ENCODE measurements at places on chromosomes 6 and 20. TPM values are rescaled to one million over a fixed set of nuclear protein-coding genes. Genes with fewer than 3 reads are reported as not detected.

ELOVL4 gene
- not detected for polyA plus RNA-seq

ULBP1 gene
- 0.04 TPM for polyA plus RNA-seq

HLA-DPA1 gene
- 559 TPM for polyA plus RNA-seq

ZC2HC1B gene
- polyA plus RNA-seq = 0.36 TPM

ALDH5A1 gene
- polyA plus RNA-seq = 5.4 TPM

RSPO3 gene
- polyA plus RNA-seq = not detected

CST2 gene
- not detected for polyA plus RNA-seq

ZKSCAN3 gene
- 4.0 TPM for polyA plus RNA-seq

CTAGE9 gene
- not detected for polyA plus RNA-seq

SMOC2 gene
- polyA plus RNA-seq = 0.06 TPM

GNL1 gene
- polyA plus RNA-seq = 36.0 TPM

COL11A2 gene
- 0.88 TPM for polyA plus RNA-seq

IL17A gene
- polyA plus RNA-seq = not detected

- no peak for DNase-seq
Measured at GRCh38 chr20:16224836-16225235, 348.4 kb downstream of the KIF16B start.

DNA sequence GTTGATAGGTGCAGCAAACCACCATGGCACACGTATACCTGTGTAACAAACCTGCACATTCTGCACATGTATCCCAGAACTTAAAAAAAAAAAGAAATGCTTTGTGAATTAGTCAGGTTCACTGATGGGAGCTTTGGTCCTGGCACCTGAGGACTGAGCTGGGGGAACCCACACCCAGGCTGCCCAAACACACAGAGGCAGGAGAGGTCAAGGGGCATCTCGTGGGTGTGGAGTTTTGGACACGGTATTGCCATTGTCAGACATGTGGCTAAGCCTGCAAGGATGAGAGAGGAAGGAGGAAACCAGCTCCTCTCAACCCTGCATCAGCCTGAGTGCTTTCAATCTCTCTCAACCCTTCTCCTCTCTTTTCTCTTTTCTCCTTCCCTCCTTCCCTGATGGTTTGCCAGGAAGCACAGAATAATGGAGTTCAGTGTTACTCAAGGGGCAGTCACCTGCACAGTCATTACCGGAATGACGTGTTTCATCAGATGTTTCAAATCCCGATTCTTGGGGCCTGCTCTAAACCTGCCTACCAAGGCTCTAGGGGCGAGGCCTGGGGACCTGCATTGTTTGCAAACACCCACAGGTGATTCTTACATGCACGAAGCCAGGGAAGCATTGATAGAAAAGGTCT is 89.9 kb upstream of the NEDD9 start:
- no peak for DNase-seq

- DNase-seq = no peak
Measured at GRCh38 chr20:64121586-64121985, 14.2 kb upstream of the NPBWR2 start.

DNA sequence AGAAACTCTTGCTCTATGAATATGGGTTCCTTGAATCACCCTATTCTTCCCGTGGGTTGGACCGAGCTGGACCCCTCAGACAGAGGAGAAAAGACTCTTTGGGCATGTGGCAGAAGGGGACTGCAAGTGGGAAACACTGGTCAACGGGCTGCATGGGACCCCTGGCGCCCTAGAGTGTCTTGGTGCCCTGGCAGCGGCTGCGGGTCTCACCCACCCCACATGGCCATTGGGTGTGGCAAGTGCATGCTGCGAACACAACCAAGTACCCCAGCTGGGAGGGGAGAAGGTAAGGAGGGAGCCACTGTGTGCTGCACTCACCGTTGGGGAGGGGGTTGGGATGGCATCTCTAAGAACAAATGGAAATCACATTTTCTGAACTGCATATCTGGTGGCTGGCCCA is 438.8 kb upstream of the EYS start:
- DNase-seq = no peak

GRCh38 chr6:67634199-67634598 is 1000.9 kb upstream of the ADGRB3 start:
- peak; percentile 3 for DNase-seq

DNA sequence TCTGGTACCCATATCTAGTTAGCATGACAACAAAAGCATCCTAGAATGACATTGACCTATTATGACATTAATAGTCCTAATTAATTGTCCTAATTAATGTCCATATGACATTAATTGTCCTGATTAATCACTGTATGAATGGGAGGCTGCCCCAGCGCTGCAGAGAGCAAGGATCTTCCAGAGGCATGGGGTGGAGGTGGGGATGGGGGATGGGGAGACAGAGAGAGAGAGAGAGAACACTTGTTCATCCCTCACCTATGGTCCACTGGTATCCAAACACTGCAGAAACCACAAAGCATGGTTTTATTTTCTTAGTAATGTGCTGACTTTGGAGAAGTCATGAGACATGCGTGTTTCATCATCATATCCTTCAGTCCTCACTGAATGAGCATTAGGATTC is 235.1 kb downstream of the FNDC1 start:
- no peak for DNase-seq

GRCh38 chr6:96794980-96795379 is 42.3 kb downstream of the GPR63 start:
- DNase-seq = no peak

DNA sequence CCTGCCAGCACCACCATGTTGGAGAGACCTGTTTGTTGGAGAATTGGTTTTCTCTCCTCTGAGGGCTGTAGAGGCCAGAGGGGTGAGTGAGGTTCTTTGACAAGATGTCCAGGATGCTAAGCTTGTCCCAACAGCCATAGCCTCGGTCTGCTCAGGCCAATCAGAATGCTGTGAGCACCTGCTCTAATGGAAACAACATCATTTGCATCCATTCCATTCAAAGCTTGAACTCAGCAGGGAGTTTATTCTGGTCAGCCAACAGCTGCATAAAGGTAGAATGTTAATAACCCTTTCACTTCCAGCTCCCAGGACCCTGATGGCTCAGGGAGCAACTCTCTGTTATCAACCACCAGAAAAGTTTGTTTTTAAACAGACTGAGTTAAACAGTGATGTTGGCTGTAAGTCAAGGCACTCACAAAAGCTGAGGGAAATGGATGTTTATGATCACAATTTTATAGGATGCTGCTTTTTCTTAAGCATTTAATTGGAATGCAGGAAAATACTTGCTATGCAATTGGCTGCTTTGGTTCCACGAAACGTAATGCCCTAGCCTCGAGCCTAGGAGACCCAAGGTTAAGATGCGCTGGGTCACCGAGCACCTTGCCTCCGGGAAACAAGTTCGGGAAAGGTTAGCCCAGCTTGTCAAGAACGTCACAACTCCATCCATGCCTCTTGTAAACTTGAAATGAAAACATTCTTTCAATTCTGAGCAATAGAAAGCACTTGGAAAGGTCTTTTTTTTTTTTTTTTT is 155.2 kb downstream of the NFATC2 start:
- DNase-seq = no peak

- no peak for DNase-seq
Measured at GRCh38 chr6:161094955-161095354, 103.4 kb downstream of the MAP3K4 start.

DNA sequence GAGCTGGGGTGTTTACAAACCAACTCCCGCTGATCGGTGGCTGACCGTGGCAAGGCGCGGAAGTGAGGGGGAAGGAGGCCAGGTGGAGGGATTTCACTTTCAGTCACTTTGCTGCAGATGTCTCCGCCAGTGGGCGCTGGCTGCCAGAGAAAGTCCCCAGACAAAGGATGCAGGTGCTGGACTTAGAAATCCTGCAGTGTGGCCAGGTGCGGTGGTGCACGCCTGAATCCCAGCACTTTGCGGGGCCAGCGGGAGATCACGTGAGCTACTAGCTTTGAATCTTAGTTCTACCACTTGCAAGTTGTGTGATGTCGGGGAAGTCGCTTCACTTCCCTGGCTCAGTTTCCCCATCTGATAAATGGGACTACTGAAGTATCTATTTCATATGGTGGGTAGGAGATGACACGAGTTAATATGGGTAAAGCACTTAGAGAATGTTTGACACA is 180.4 kb downstream of the ZNF217 start:
- DNase-seq = peak; percentile 72

- no peak for DNase-seq
Measured at GRCh38 chr20:47464380-47465101, 37.1 kb upstream of the NCOA3 start.

- peak; percentile 50 for DNase-seq
Measured at GRCh38 chr20:32539817-32540675, 45.1 kb downstream of the NOL4L start.

- DNase-seq = no peak
Measured at GRCh38 chr6:142725024-142725770, 219.8 kb downstream of the HIVEP2 start.

GRCh38 chr6:76422511-76423213 is 350.2 kb upstream of the IMPG1 start:
- no peak for DNase-seq

GRCh38 chr6:4162370-4162769 is 27.0 kb upstream of the ECI2 start:
- no peak for DNase-seq

- peak; percentile 33 for DNase-seq
Measured at GRCh38 chr6:75201901-75202672, 3.8 kb downstream of the COL12A1 start.

DNA sequence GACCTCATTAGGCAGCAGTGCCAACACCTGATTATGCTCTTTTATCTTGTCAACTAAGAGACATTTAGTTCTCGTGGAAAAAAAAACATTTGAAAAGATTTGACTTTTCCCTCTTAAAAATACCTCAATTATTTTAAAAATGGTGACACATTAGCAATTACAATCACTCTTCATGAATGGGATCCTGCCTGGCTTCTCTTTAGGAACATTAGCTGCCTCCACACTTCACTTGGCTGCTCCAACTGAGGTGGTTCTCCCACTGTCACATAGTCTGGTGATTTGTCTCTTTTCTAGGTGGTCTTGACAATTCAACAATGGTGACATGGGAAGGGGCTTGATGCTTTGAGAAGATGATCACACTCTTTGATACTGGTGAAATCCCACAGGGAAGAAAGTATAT is 26.2 kb upstream of the SLC35F1 start:
- DNase-seq = no peak

DNA sequence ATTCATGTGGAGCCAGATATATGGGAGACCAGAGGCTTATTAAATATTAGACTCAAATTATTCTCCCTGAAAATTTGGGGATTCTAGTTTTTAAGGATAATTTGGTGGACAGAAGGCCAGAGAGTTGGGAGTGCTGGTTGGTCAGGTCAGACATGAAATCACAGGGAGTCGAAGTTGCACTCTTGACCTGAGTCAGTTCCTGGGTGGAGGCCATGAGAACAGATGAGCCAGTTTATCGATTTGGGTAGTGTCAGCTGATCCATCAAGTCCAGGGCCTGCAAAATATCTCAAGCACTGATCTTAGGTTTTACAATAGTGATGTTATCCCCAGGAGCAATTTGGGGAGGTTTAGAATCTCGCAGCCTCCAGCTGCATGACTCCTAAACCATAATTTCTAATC is 563.5 kb upstream of the NRSN1 start:
- DNase-seq = no peak

GRCh38 chr6:21185861-21186478 is 407.6 kb upstream of the SOX4 start:
- DNase-seq = no peak

- DNase-seq = no peak
Measured at GRCh38 chr6:163418311-163419029, 4.0 kb downstream of the QKI start.

Data from B cell (primary cell).